Ecto neural progenitor cell (in vitro differentiated cells): ENCODE measurements at places on chromosomes 7 and 10.

- DNase-seq, result no peak
Observed at GRCh38 chr7:65988084-65988483, 6.1 kb upstream of the GUSB start.

- no peak for DNase-seq
Observed at GRCh38 chr10:30894221-30894620, 137.4 kb downstream of the ZNF438 start.

DNA sequence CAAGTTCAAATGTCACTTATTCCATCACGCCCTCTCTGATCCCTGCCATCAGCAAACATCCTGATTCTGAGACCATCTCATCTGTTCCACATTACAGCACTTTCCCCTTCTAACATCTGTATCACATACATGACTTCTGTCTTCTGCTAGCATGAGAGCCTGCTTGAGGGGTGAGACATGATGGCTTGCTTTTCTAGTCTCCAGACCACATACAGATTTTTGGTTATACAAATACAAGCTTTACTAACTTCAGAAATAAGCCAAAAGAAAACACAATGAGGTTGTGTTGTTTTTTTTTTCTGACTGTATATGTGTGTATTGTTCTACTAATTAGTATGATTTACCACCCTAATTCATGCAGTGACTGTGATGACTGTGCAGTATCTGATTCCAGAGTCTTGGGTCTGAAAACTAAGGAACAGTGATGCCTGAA lies 34.3 kb downstream of the NAPEPLD start:
- no peak for DNase-seq

DNA sequence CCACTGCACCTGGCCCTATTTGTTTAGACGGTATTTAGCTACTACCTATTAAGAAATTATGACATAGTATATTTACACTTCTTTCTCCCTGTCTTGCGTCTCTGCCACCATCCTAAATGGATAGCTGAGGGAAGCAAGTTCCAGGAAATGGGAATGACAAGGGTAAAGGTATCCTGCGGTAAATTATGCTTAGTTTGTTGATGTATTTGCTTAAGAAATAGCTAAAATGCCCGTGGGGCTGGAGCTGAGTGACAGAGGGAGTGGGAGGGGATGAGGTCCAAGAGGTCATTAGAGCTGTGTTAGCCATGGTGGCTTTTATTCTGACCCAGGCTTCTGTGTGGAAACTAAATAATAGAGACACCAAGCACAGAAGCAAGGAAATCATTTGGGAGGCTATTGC lies 29.0 kb upstream of the UBE2D1 start:
- DNase-seq, result no peak

- no peak for DNase-seq
Observed at GRCh38 chr10:34403512-34403911, 411.6 kb downstream of the PARD3 start.

GRCh38 chr7:116902867-116903266 lies 40.5 kb downstream of the CAPZA2 start:
- DNase-seq, result no peak

GRCh38 chr10:68342909-68343516 lies 10.3 kb upstream of the PBLD start:
- no peak for DNase-seq

- no peak for DNase-seq
Observed at GRCh38 chr7:131122394-131122793, 205.3 kb upstream of the MKLN1 start.

- DNase-seq, result no peak
Observed at GRCh38 chr7:129008645-129009414, 46.1 kb downstream of the TNPO3 start.
